ENCODE measurements at places on chromosomes 1 and 21.

GRCh38 chr1:206784471-206784903 lies 12.2 kb upstream of the IL10 start:
- DNase-seq = peak; percentile 75

GRCh38 chr1:105485207-105485606 lies 1571.3 kb upstream of the PRMT6 start:
- no peak for DNase-seq

GRCh38 chr1:21541835-21542234 lies 32.6 kb downstream of the ALPL start:
- no peak for DNase-seq

GRCh38 chr1:214913966-214914365 lies 168.6 kb upstream of the KCNK2 start:
- DNase-seq = no peak

- DNase-seq = peak; percentile 63
Observed at GRCh38 chr1:155016231-155016831, 13.7 kb downstream of the ZBTB7B start.

- DNase-seq = no peak
Observed at GRCh38 chr1:9416506-9416905, 122.8 kb upstream of the SLC25A33 start.

GRCh38 chr1:191707288-191707687 lies 451.0 kb upstream of the RGS18 start:
- no peak for DNase-seq

DNA sequence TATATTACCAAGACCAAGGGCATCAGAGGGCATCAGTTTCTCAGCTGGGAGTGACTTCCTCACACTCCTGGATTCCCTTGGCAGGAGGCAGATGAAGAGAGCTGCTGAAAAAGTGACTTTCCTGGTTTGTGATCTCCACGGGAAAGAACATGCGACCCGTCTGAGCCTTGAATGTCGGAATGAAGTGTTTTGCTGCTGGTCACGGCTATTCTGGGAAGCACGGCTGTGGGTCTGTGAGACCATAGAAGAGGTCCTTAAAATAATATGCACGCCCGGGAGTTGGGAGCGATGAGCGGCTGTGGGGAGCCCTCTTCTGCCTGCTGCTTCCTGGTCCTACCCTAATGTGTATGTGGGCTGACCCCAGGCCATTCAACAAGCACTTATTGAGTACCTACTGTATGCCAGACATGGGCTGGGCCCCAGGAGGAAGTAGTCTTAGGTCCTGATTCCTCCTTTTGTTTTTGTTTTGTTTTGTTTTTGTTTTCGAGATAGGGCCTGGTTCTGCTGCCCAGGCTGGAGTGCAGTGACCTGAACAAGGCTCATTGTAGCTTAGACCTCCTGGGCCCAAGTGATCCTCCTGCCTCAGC lies 13.2 kb upstream of the UMODL1 start:
- no peak for DNase-seq

- DNase-seq = peak; percentile 94
Observed at GRCh38 chr1:54052934-54053744, at the start of the genes TCEANC2 and TMEM59. TCEANC2 (plus strand) TSS chr1:54053608; CDS start chr1:54054423, 815 bp downstream. TMEM59 (minus strand) TSS chr1:54053204; CDS start chr1:54053188, 16 bp downstream.

GRCh38 chr1:232218955-232219865 lies 410.7 kb downstream of the SIPA1L2 start:
- DNase-seq = no peak

DNA sequence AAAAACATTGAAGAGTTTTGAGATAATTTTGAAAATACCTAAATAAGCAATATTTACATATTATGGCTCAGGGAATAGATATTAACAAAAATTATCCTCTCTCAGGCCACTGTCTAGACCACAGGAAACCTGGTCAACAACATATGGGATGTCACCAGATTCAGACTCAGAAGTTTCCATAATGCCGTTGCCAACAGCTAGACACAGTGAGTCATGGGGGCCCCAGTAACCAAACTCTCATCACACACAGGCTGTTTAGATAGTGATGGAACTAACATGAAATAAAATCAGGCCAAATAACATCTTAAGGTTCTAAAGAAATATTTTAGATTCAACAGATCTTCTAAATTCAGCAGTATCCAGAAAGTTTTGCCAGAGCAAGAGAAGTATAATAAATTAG lies 681.7 kb upstream of the ADAMTS5 start:
- no peak for DNase-seq

- DNase-seq = no peak
Observed at GRCh38 chr1:76581712-76582111, 285.6 kb upstream of the ST6GALNAC5 start.

- DNase-seq = no peak
Observed at GRCh38 chr1:76125473-76126219, 51.1 kb downstream of the ST6GALNAC3 start.

- no peak for DNase-seq
Observed at GRCh38 chr21:30268608-30269197, 14.0 kb downstream of the KRTAP24-1 start.

DNA sequence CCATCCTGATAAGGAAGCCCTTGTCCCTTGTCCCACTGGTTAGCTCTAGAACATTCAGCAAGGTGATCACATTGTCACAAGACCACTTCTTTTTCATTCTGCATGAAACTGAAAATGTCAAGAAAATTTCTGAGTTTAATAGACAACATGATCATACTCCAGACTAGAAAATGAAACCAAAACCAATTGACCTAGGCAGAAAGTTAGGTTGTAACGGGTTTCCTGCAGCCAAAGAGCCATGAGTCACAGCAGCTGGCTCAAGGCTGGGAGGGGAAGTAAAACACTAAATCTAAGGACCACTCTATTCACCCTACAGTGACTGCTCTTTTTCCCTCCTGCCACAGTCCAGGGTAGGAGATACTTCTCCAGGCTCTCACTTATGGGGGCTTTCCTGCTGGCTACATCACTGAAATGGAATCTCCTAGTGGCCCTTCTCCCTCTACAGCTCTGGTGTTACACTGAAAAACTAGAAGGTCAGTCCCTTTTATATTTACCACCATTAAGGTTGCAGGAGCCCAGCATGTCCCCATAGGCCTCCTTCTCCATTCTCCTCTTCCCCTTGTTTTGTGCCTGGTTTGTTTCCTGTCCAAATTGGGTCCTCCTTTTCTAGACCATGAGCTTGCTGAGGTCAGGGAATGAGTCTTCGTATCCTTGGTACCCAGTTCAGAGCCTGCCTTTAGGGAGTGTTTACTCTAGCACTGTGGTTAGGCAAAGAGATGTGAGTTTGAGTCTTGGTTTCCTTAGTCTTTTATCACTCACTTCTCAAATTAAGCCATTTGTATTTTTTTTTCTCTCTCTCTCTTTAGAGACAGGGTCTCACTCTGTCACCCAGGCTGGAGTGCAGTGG lies 236.5 kb upstream of the JUN start:
- DNase-seq = peak; percentile 45

DNA sequence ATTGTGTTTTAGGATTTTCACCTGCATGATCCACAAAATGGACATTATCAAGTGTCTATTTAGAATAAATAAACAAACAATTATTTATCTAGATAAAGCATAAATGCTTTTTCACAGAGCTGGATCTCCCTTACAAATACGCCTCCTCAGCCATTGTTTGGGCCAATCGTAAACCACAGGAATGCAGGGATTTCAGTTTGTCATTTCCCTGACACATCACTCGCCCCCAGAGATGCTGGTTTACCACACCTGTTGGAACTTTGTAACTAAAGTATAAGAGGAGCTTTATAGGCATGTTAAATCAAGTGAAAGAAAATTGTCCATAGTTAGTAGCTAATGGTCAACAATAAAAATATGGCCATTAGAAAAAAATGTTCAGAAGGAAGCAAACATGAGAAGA lies 40.3 kb downstream of the GPR88 start:
- no peak for DNase-seq

DNA sequence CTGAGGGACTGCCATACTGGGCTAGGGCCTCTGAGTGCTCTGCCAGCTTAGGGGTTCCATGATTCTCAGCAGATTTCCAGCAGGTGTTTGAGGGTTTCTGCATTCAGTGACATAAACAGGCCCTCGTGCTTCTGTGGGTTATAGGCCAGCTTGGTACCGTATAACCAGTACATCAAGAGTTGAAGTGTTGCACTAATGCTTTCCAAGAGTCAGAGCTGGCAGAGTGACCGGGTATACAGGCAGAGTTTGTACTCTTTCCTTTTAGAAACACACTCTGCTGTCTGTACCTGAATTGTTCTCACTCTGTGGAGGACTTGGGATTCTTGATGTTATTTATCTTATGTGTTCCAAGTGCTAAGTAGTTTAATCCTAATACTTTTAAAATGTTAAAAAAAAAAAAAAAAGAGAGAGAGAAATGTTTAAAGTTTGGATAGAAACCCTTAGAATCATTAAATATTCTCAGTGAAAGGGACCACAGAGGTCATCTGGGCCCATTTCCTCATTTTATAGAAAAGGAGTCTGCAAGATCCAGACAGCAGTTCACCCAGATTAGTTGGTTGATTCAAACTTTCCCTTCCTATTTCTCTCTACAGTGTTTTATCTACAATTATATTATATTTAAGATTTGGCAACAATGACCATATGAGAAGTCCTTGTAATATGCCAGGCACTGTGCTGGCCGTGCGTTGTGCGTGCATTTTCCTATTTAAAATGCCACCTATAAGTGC lies 325.8 kb downstream of the KIF26B start:
- DNase-seq = no peak

DNA sequence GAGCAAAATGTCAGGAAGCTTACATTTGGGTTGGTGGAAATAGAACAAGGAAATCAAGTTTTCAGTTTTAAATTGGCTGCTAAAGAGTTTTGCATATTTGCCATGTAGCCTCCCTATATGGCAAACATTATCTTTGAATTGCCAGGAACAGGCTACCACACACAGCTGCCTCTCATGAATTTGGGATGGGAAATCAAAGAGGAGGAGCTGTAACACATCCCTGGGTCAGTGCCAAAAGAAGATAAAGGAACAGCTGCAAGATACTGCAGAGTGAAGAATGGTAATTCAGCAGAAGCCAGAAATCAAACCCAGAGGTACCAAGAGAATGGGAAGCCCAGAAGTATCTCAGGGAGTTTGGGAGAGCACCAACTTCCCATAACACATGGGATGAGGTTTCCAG lies 18.6 kb upstream of the RASAL2 start:
- DNase-seq = no peak

GRCh38 chr1:16155537-16156410 lies at the start of gene EPHA2:
EPHA2 (minus strand) TSS chr1:16156069; CDS start chr1:16155932, 137 bp downstream.
- DNase-seq = no peak

DNA sequence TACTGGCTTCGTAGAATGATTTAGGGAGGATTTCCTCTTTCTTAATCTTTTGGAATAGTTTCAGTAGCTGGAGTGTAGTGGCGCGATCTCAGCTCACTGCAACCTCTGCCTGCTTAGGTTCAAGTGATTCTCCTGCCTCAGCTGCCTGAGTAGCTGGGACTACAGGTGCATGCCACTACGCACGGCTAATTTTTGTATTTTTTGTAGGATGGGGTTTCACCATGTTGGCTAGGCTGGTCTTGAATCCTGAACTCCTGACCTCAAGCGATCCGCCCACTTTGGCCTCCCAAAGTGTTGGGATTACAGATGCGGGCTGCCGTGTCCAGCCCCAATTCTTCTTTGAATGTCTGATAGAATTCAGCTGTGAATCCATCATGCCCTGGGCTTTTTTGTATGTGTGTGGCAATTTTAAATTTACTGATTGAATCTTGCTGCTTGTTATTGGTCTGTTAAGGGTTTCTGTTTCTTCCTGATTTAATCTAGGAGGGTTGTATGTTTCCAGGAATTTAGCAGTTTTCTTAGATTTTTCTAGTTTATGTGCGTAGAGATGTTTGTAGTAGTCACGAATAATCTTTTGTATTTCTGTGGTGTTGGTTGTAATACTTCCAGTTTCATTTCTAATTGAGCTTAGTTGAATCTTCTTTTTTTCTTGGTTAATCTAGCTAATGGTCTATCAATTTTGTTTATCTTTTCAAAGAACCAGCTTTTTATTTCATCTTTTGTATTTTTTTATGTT lies 15.3 kb downstream of the MAN1C1 start:
- no peak for DNase-seq
